Stimulated activated CD4-positive, alpha-beta T cell treated with anti-CD3 and anti-CD28 coated beads, Interleukin-2, amount 100 ng/mL, for 24 hours (primary cell): ENCODE measurements at places on chromosomes 11 and 22.

GRCh38 chr11:46117842-46118241, 3.4 kb downstream of the PHF21A start:
- DNase-seq, result no peak

DNA sequence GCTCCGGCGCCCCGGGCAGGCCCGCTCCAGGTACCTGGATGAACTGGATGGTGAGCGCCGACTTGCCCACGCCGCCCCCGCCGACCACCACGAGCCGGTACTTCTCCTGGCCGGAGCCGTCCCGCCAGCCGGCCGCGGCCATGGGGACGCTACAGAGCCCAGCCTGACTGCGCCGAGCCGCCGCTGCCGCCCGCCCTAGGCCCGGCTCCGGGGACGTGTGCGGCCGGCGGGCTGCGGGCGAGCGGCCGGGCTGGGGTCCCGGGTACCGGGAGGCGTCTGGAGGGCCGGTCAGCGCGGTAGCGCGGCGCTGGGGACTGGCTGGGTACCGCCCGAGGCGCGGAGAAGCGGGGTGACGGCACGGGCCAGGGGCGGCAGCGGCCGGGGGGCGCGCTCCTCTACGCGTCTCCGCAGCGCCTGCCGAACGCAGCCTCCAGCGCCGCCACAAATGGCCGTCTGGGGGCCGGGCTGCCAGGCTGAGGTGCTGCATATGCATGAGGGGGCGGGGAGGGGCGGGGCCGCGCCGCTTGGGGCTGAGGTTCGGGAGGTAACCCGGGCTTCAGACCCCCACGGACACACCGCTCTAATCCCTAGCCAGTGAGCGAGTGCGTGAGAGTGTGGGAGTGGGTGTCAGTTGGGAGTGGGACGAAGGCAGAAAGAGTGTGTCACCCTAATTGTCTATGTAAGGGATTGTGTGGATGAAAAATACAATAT, at the start of gene RRAS2:
RRAS2 (minus strand) TSS at position 455 of the 711 bp plus-strand sequence; CDS start at position 142, 313 bp downstream.
- DNase-seq, result peak; percentile 78

GRCh38 chr11:126189109-126189929, 22.1 kb downstream of the RPUSD4 start:
- DNase-seq, result no peak

DNA sequence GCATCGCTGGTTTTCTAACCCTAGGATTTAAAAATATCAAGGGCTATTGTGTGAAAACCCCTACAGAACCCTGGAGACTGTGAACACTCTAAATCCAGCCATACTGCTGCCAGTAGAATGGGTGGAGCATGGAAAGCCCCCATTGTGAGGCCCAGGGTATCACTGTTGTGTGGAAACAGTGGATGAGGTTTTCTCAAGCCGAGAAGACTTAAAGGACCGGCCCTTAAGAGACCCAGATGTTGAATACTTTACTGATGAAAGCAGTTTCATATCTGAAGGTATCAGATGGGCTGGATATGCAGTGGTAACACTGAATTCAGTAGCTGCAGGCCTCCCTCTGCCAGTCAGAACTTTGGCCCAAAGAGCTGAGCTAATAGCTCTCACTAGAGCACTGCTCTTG, 41.6 kb upstream of the GLYAT start:
- no peak for DNase-seq

DNA sequence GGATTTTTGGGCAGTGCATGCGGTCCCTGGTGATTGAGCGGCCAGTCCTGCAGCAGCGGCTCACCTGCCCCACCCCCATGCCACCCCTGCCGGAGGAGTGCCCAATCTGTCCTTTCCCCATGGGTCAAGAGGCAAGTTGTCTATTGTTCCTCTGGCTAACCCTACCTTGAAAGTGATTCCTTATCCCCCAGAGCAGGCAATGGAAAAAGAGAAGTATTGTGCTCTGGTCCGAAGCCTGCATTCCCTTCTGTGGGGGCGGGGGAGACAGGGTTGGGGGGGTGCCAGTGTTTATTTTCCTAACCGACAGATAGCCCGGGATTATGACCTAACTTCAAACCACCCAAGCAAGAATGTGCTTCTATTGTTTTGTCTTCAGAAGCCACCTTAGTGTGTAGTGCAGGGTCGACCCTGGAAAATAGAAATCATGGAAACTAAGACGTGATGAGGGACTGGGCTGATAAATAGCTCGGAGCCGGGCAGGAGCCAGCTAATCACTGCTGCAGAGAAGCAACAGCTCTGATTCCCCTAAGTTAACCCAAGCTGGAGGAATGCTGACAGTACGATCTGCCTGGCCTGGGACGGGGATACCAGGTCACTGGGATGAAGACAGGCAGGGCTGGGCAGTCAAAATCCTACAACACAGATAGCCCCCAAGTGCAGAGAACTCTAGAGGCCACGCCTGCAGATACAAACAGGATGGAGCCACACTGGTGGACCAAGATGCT, 38.7 kb upstream of the ATXN10 start:
- DNase-seq, result no peak

- DNase-seq, result no peak
Measured at GRCh38 chr11:102385085-102386007, 38.3 kb downstream of the BIRC2 start.

- DNase-seq, result peak; percentile 61
Measured at GRCh38 chr11:61507962-61508861, at the start of gene LRRC10B. Gene LRRC10B, plus strand, starts transcription at chr11:61508749. Its CDS starts 250 bp downstream, at chr11:61508999.

GRCh38 chr22:26321469-26321913, 107.6 kb upstream of the ASPHD2 start:
- no peak for DNase-seq

- no peak for DNase-seq
Measured at GRCh38 chr11:3877364-3878257, 22.1 kb downstream of the STIM1 start.

- no peak for DNase-seq
Measured at GRCh38 chr11:12246147-12246546, 131.2 kb upstream of the PARVA start.

DNA sequence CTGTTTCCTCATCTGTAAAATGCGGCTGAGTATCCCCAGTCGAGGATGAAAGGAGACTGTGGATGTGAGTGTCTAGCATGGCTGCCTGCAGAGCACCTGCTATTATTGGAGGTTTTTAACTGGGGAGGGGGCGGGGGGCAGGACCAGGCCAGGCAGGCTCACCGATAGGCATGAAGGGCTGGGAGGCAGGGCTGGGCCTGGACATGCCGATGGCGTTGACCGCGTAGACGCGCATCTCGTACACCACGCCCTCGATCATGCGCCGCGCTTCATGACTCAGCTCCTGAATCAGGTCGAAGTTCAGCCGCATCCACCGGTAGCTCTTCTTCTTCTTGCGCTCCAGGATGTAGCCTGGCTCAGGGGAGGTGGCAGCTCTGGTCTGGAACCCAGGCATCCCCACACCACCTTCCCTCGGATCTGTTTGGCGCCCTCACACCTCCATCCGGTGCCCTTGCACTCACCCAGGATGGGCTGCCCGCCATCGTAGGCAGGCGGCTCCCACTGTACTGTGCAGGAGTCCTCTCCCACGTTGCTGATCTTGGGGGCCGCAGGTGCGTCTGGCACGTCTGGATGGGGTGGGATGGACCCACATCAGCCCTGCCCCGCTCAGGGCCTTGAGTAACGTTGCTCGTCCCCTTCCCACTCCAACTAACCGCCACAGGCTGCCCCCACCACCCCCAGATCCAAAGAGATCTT, 15.1 kb downstream of the MYBPC3 start:
- no peak for DNase-seq

- no peak for DNase-seq
Measured at GRCh38 chr22:33315954-33316353, 257.8 kb upstream of the SYN3 start.

- no peak for DNase-seq
Measured at GRCh38 chr11:85494396-85494795, 132.7 kb downstream of the DLG2 start.

- DNase-seq, result no peak
Measured at GRCh38 chr22:33909911-33910310, 10.4 kb downstream of the LARGE1 start.

- DNase-seq, result no peak
Measured at GRCh38 chr11:133115099-133115498, 417.2 kb downstream of the OPCML start.

- DNase-seq, result no peak
Measured at GRCh38 chr11:66886671-66887221, 29.9 kb downstream of the LRFN4 start.

DNA sequence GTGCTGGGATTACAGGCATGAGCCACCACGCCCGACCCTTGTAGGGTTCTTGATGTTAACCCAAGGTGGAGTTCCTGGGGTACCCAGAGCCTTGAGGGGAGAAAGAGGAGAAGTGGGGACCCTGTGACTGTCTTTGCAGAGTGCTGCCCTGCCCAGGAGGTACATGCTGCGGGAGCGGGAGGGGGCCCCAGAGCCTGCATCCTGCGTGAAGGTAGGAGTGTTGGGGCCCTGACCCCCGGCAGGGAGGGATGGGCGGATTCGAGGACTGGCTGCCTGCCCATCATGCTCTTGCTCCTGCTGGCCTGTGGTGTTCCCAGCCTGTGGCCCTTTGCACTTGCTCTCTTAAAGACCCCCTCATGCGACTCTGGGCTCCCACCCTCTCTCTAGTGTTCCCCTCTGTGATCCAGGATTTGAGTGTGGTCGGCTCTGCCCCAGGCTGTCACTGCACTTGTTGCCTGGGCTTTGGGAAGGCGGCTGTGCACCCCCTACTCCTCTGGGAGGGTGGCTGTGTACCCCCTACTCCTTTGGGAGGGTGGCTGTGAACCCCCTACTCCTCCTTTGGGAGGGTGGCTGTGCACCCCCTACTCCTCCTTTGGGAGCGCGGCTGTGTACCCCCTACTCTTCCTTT, 4.5 kb downstream of the SCO2 start:
- DNase-seq, result no peak

- no peak for DNase-seq
Measured at GRCh38 chr11:37451903-37452302, 853.9 kb upstream of the RAG2 start.
